ENCODE measurements at places on chromosomes 4 and X.

DNA sequence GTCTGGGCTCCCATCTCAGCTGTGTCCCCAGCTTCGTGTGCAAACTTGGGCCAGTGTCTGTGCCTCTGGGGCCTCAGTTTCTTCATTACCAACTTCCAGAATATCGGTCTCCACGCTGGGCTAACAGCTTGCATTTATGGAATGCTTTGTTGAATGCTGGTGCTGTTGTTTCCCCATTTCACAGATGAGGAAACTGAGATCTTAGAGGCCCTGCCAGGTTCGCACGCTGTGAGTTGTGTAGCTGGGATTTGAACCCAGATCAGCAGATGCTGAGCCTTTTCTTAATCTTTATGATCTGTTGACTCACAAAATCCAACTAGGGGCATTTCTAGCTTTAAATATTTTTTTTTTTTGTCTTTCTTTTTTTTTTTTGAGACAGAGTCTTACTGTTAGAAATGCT is 101.5 kb upstream of the STX18 start:
- DNase-seq, result no peak

- no peak for DNase-seq
These were observed 44.6 kb upstream of the GC start for GRCh38 chr4:71828470-71828869.

DNA sequence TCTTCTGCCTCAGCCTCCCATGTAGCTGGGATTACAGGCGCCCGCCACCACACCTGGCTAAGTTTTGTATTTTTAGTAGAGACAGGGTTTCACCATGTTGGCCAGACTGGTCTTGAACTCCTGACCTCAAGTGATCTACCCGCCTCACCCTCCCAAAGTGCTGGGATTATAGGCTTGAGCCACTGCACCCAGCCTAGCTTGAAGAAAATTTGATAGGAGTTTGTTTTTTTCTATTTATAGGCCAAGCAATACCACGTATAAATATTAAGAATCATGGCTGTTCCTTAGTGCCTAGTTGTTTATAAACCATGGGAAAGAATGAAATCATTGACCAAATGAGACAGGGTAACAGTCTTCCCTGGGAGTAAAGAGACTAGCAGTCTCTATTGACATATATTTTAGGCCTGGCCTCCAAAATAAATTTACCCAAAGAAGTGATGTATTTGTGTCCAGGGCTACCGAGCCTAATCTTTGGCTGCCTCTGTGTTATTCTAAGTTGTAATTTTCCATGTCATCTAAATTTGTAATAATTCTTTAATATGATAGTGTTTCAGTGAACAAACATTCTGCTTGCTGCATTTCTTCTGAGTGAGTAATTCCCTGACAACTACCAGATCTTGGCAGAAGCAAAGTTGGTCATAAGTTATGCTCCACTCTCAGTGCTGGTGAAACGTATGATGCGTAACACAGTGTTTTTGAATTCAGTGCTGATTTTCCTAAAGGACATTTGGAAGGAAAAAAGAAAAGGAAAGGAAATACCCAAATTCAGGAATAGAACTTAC is 10.3 kb downstream of the PKD2 start:
- DNase-seq, result no peak

DNA sequence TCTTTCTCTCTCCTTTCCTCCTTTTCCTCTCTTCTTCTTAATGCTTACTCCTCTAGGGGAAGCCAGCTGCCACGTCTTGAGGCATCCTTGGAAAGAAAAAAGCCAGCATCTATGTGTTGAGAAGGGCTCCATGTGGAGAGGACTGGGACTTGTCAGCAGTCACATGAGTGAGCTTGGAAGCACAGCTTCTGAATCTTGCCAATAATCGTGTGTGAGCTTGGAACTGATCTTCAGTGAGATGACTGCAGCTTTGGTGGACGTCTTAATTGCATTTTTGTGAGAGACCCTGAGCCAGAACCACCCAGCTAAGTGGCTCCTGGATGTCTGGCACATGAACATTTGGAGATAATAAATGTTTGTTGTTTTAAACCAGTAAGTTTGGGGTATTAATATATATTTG is 371.7 kb downstream of the SLITRK2 start:
- no peak for DNase-seq

DNA sequence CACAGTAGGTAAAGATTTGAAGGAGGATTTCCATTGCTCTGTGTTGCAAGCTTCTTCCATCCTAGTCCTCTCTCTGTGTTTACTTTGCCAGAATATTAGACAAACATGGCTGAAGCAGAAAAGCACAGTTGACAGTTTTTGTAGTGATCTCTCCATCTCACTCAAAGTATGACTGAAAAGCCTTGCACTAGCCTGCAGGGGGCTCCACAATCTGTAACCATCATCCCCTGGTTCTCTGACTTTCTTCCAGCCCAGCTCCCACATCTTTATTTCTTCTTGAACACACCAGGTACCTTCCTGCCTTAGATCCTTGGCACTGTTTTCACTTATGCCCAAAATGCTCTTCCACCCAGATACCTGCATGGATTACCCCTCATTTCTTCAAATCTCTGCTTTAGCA is 34.1 kb upstream of the HHIP start:
- DNase-seq, result no peak

GRCh38 chr4:148192526-148192925 is 249.7 kb downstream of the NR3C2 start:
- DNase-seq, result no peak
